HAP-1 (cell line): ENCODE measurements at places on chromosomes 6 and 20.

DNA sequence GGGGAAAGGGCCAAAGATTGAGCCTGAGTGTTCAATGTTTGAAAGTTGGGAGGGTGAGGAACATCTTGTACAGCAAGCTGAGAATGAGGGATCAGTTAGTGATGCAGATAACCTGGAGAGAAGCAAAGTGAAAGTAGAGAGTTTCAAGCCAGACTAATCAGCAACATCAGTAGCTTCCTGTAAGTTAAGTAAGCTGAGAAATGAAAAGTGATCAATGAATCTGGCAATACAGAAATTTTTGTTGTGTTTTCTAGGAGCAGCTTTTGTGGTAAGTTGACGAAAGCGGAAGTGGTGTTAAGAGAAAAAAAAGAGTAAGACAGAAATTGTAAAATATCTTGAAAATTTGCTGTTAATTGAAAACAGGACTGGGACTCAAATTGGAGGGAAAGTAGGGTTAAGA, 855.5 kb upstream of the MAP3K7 start:
- DNase-seq, result no peak

DNA sequence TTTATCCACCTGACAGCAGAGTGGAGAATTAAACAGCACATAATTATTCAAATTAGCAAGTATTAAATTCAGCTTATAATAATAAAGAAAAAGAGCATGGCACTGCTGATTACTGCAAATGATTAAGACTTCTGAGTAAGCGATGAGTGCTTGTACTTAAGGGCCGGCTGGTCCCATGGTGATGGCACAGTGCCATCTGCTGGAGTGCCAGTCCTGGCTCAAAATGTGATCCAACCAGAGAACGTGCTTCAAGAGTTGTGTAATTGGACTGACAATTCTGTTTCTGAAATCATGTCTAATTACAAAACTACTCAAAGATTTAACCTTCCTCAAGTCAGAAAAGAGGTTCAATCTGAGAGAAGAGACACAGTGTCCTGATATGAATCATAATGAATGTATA, 181.6 kb upstream of the RGS17 start:
- DNase-seq, result no peak

- no peak for DNase-seq
These were observed 23.6 kb downstream of the RREB1 start for GRCh38 chr6:7131390-7131789.

DNA sequence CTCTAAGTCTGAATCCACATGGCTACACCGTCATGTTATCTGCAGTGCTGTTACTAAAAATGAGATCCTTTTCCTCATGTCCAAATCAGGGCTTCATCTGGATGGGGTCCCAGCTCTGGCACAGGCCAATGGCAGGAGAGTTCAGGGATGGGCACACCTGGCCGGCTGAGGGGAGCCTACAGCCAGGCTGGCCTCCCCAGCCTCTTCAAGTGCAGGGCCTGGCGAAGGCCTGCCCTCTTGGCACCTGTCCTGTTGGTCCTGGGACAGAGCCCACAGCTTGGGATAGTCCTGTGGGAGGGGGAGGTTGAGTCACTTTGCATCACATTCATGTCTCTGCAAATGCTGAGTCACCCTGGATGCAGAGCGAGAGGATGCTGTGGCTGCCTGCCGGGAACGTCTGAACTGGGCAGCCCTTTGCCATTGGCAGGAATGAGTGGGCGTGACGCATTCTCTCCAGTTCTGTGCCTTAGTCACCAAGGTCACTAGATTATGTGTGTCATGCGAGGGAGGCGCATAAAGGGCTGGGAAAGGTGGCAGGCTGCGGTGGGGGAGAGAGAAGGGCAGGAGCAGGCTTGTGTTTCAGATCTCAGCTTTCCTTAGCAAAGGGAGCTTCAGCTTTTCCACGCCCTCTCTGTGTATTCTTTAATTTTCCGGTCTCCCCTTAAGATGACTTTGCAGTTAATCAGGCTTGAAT, 223.2 kb upstream of the ECI2 start:
- peak; percentile 4 for DNase-seq

DNA sequence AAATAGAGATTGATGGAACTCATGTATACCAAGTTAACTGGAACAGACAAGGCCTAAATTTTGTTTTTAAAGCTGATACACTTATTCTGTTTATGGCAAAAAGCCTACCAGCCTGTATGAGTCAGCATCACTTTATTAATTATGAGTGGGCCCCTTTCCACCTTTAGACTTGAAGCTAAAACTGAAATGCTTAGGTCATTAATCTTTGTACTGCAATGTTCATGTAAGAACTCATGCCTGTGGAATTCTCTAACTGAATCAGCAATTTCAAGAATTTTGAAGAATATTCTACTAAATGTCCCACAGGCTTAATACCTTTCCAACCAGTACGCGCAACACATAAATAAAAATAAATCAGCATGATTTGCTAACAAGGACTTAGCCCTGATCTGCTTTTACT, 140.2 kb upstream of the PHACTR1 start:
- no peak for DNase-seq

DNA sequence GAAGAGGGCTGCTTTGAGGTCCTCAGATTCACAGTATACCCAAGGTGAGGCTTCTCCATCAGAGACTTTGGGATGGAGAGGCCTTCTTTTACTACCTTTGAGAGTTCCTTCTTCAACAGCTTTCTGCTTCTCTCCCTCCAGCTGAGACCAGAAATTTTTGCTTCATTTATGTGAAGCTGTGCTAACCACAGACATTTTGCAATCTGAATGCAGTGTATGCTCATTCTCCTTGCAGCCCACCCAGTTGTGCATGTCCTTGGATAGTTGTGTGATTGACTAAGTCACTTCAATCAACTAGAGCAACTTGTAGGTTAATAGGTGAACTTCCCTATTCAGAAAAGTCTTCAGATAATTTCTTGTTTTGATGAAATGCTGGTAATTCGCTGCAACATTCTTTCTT, 20.1 kb downstream of the DCBLD1 start:
- DNase-seq, result no peak

GRCh38 chr20:38987777-38988176, 25.6 kb downstream of the DHX35 start:
- peak; percentile 36 for DNase-seq

GRCh38 chr20:51563486-51564332, 21.2 kb upstream of the NFATC2 start:
- DNase-seq, result peak; percentile 69

- DNase-seq, result no peak
These were observed 63.5 kb downstream of the TBXT start for GRCh38 chr6:166104107-166104506.

DNA sequence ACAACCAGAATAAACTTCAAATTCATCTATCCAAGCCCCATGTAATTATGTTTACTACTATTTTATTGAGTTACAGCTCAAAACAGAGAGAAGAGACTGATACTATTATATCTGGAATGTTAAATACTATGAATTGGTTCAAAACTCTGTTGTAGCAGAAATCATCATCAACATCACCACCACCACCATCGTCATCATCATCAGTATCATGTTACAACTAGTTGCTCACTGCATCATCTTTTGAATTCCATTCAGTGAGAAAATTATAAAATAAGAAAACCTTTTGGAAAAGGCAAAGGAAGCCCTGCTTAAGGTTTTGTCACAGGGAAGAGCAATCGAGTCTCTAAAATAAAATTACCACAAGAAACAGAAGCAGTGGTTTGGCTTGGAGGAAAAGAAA, 36.2 kb upstream of the THEMIS start:
- DNase-seq, result no peak

GRCh38 chr6:57006101-57006500, 40.4 kb upstream of the KIAA1586 start:
- DNase-seq, result no peak

DNA sequence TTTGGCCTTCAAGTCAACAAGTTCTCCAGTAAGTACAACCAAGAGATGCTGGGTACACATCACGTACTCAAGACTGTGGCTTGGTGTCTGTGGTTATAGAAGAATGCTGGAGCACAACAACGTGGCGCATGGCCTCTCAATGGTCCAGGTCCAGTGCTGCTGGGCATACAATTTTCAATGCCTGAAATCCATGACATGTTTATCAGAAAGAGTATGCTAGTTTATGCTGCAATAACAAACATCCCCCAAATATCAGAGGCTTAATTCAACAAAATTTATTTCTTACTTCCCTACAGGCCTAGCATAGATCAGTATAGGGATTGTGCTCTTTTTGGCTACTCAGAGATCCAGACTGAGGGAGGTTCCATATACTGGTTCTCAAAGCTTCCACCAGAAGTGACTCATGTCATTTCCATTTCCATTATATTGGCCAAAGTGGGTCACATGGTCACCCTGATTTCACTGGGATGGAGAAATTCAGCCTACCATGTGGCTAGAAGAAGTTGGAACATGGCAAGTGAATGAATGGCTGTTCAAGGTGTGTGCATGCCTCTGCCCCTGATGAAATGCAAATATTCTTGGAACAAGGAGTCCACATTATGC, 33.3 kb upstream of the KIF16B start:
- DNase-seq, result no peak

DNA sequence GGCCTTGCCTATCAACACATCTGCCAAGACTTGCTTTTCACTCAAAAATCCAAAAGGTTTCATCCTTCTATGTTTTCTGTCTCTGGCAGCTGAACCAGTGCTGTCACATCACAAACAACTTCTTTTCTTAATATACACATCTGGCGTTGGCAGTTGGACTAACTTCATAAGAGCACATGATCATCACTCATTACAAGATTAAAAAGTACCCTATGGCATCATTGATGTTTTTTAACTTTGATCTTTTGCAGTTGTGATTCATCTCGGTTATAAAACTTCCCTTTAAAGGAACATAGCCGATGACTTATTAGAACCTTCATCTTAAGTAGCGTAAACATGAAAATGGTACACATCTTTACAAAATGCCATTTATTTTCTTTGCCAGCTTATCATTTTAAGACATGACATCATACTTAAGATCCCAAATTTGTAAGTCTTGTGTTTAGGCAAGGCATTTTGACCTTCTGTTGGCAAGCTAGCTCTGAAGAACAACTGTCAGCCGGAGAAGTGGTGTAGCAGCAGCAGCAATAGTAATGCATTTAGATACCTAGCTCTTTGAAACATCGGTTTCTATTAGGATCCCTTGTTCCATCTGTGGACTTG, 64.2 kb upstream of the SUPT3H start:
- no peak for DNase-seq

DNA sequence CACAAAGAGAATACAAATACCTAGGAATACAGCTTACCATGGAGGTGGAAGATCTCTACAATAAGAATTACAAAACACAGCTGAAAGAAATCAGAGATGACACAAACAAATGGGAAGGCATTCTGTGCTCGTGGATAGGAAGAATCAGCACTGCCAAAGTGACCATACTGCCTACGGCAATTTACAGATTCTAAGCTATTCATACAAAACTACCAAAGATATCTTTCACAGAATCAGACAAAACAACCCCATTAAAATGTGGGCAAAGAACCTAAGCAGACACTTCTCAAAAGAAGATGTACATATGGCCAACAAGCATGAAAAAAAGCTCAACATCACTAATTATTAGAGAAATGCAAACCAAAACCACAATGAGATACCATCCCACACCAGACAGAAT, 133.2 kb upstream of the SSTR4 start:
- no peak for DNase-seq

DNA sequence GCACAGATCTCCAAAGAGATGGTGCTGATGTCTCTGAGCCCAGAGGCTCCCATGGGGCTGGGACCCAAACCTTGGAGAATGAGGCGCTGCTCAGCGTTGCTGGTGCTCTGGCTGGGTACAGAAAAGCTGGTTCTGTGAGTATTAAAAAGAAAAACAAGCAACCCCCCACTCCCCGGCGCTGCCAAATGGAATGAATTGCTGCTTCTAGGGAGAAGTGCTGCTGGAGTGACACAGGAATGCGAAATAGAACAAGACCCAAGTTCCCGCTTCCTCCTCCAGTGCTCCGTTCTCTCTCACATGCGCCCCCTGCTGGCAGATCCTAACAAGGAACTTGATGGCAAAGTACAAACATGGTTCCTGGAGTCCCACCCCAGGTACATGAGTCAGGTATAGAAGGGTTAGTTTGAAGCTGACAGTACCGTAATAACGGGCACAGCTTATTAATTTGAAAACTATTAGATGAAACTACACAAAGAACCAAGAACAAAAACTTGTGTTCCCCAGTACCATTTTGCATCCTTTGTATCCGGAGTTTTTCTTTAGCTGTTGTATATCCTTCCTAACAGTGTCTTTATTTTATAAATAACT, 2.1 kb upstream of the DDX27 start:
- peak; percentile 85 for DNase-seq

DNA sequence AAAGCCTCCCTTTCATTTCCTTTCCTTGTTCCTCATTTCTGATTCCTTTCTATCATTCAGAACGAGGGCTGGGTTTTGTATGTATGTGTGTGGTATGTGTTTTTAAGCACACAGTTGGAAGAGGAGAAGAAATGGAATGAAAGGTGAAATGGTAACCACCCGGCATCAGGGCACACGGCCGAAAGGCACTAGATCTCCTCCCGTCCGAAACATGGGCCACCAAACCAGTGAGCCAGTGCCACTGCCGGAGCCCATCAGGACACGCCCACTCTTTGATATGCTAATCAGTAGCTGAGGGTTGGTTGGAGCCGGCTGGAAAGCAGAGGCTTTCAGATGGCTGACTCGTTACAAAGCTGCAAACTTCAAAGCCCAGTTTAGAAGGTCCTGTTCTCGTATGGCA, 228.6 kb upstream of the JARID2 start:
- peak; percentile 73 for DNase-seq

DNA sequence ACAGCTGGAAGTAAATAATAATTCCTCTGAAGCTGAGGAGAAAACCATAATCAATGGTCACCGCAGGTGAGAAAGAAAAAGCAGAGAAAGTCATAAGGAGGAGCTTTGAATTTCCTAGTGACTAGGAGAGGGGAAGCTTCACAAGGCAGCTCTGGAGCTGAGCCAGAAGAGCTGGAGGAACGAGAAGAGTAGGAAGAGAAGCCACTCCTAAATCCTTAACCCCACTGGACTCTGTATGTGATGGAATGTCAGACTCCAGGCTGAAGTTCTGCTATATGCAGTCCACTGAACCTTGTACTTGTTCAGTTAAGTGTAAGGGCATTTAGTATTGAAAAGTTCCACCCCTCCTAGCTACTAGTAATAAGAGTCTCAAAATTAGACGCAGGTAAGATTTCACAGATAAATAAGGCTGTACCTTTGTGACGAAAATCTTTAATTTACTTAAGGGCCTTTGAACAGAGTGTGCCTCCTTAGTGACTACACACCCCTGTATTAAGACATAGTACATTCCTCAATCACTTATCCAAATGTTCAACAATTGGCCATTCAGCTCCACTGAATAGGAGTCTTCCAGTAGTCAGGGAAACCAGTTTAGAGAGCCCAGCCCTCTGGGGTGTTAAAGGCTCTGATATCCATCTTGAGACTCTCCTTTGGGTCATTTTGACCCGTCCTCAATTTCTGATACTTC, 71.4 kb upstream of the UFL1 start:
- peak; percentile 50 for DNase-seq

DNA sequence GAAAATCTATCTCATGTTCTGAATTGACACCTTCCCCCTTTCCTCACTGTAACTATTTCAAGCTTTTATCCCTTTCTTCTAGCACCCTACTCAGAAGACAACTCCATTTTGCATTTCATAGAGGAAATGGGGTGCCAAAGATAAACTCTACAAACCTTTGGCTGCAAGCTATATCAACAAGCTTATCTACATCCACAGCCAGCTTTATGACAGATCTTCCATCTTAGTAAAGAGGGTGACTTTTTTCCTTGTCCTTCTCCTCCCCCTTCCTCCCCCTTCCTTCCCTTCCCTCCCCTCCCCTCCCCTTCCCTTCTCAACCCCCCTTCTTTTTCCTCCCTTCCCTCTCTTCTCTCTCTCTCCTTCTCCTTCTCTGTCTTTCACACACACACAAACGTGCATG, 58.0 kb upstream of the OLIG3 start:
- no peak for DNase-seq

- no peak for DNase-seq
These were observed 687.7 kb upstream of the POU3F2 start for GRCh38 chr6:98146656-98147055.
